Fibroblast of gingiva (primary cell): ENCODE measurements at places on chromosomes 5 and 9.
A peak's percentile ranks its signal among the peaks of the same experiment; 100 is the strongest.

DNA sequence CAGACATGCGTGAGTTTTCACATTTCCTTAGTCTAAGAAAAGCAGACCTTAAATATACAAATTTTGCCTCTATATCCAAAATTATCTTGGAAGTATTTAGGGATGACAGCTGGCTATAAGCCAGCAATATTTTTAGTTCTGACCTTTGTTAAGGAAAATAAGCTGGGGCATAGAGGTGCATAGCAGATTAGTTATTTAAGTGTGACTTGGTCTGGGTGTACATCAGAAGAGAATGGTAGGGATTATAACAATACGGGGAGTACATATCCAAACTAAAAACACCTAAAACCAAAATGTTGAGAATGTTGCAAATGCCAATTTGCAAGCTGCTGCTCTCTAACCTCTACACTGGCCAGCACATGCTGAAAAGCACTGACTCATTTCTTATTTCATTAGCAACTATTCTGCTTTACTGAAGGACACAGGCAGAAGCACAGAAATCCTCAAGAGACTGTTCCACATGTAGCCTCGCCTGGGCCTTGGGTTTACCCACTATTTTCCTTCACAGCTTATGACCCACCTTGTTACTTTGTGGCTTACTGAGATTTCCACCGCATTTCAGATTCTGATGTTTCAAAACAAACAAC lies 22.3 kb downstream of the LEAP2 start:
- DNase-seq: peak; percentile 8

DNA sequence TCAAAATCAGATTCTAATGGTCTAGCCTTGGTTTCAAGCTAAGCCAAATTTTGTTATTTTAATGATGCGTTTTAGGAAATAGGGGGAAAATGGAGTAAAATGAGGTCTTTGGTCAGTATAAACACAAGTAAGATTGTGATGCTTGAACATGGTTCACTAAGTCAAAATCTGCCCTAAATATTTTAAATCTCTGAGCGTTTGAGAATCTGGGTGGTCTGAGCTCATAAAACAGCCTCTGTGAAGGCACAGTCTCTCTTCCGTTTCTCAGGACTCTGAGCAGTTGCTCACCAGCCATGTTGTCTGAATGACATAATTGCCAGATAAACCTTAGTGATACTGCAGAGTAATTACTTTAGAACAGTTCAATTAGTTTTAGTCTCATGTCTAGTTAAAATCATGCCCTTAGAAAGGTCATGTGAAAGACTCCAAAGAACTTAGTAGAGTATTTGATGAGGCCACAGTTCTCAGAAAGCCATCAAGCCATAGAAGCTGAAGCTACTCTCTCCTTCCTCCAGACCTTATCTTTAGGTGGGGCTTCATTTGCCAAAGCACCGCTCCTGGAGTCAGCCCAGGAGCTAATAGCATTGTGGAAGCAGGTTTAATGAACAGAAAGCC lies 257.1 kb upstream of the MAP3K1 start:
- no peak for DNase-seq

- DNase-seq: no peak
Observed at GRCh38 chr5:151608522-151608921, 17.4 kb upstream of the FAT2 start.

DNA sequence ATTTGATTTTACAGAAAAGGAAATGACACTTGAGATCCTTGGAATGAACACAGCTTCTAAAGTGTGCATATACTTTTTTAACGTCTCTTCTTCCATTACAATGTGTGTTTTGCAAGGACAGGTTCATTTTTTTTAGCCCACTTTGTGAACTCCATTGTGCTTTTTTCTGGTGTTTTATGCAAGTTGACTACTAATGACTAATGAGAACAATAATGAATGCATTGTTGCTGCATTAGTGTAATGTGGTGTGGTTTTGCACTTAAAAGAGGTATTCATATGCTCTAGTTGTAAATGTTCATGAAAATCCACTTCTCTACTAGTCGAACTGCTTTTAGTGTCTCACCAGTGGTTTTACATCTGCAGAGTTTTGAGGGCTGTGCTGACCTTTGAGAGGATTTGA lies 93.6 kb downstream of the UHRF2 start:
- DNase-seq: no peak

- no peak for DNase-seq
Observed at GRCh38 chr9:91084896-91085516, 276.7 kb downstream of the AUH start.

DNA sequence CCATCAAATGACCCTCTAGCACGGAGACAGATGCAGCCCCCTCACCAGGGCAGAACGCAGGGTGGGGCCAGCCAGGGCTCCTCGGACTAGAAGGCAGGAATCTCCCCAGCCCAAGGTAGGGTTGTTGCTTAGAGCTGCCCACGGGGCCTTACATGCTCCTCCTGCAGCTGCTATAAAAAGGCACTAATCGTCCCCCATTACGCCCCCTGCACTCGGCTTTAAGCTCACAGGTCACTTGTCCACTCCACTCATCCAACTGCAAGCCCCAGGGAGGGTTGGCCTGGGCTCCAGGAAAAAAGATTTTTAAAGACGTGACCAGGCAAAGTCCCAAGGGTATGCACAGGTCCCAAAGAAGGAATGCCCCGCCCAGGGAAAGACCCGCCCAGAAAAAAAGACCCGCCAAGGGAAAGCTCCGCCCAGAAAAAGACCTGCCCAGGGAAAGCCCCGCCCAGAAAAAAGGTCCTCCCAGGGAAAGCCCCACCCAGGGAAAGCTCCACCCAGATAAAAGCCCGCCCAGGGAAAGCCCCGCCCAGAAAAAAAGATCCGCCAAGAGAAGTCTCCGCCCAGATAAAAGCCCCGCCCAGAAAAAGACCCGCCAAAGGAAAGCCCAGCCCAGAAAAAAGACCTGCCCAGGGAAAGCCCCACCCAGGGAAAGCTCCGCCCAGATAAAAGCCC lies 11.1 kb downstream of the GRIN1 start:
- no peak for DNase-seq
